CD4-positive, alpha-beta T cell treated with Interleukin-10 for 1 hour (primary cell): ENCODE measurements at places on chromosomes 1 and 21.

- DNase-seq = no peak
These were observed 16.5 kb downstream of the ADAM30 start for GRCh38 chr1:119879510-119880434.

- DNase-seq = no peak
These were observed 20.0 kb downstream of the S100A6 start for GRCh38 chr1:153515504-153516394.

GRCh38 chr1:227791425-227792143, 23.9 kb upstream of the PRSS38 start:
- no peak for DNase-seq

DNA sequence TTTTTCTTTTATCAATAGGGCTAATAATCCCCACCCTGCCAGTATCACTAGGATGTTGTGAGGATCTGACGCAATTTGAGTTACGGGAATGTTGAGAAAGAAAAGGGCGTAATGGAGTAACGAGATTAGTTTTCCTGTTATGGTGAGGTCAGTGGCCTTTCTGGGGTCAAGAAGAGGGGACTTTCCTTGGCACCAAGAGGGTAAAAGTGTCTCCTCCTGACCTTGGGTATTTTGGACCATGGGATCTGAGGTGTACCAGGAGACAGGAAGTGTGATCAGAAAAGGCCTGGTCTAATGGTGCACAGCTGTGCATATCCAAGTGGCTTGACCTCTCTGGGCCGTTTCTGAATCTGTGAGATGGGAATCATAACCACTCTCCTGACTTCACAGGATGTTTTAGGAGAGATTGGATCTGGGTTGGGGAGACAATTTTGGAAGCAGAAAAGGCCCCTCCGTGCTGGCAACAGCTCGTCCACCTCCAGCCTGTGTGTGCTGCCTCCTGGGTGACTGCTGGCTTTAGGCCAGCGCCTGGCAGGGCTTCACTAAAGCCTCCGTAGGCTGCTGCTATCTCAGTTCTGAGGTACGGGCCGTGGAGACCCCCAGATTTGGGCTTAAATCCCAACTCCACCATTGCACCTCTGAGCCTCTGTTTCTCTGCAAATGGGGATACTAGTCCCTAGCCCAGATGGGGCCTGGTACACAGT, 37.1 kb downstream of the ALPL start:
- no peak for DNase-seq

DNA sequence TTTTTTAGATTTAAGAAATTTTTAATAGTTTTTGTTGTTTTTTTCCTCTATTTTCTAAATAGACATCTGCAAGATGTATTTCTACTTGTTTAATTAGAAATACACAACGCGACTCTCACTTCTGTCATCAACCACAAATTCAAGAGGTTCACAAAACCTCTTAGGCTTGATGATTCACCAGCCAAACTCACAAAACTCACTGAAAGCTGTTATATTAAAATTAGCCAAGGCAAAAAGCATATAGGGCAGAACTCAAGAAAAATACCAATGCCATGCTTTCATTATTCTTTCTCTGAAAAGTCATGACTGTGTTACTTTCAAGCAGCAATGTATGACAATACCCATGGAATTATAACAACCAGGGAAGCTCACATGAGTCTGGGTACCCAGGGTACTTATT, 487.0 kb upstream of the RGS18 start:
- no peak for DNase-seq

- no peak for DNase-seq
These were observed 237.1 kb downstream of the VAV3 start for GRCh38 chr1:107727866-107728265.

DNA sequence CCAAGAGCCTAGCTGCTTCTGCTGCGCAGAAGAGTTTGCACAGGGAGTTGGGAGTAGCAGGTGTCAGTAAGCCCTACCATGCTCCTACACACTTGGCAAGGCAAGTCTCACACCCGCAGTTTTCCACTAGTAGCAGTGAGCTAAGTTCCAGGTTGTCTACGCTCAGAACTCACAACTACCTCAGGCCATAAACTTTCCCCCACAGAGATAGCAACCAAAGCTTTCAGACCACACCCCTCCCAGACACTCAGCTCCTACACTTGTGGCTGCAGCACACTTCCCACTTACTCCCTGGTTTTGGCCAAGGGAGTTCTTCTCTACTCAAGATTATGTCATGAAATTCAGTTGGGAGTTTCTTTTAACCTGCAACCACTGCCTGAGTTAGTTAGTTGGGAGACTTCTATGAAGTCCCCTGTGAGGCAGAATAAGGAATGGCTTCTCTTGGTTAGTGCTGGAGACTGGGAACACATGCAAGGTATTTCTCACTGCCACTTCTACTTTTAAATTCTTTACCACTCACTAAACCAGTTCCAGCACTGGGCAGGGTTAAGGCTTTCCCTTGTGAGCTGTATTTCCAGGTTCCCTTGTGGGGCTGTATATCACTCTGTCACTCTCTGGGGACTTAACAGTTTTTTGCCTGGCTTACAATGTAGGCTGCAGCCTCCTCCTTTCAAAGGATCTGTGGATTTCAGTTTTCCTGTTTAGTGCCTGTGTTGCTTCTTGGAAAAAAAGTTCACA, 18.3 kb upstream of the MAB21L3 start:
- DNase-seq = no peak

- no peak for DNase-seq
These were observed 98.6 kb downstream of the SIK1 start for GRCh38 chr21:43328185-43328957.

GRCh38 chr1:57164584-57164983, 198.8 kb upstream of the C8B start:
- DNase-seq = no peak

DNA sequence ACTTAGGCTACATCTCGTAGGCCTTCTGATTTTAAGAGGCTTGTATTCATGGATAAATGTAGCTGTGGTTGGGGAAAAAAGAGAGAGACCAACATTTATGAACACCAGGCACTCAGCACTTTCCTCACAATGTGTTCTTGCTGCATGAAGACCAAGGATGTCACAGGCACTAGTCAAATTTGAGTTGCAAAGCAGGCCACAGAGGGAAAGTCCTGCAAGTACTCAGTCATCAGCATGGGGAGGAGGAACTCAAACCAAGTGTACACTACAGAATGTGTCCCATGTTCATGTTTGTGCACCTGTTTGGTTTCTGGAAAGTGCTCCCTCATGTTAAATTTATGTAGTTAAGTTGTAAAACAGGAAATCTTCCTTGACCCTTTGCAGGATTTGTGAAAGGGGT, 8.7 kb upstream of the MAP3K7CL start:
- no peak for DNase-seq

DNA sequence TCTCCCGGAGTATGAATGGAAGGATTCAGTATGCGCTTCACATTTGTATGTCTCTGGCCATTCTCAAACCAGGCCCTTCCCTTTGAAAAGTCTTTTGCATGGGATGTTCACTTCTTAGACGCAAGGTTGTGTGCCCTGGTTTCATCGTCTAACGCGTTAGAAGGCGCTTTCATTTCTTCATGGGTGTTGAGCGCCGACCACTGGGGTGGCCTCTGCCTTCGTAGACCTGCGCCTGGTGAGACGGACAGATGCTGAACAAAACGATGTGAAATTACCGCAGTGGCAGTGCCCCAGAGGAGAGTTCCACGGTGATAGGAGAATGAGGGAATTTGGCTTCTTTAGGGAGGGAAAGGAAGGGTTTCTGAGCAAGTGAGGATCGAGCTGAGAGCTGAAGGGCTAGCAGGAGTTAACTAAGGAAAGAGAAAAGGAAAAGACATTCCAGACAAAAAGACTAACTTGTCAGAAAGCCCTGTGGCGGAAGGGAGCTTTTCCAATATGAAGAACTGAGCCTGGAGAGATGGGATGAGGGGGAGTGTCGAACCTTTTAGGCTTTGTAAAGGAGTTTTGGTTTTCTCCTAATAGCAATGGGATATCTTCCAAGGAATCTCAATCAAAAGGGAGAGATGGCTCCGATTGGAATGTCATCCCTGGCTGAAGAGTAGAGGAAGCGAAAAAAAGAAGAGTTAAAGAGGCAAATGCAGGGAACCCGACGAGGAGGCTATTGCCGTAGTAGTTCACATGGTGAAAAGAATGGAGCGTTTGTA, 951 bp downstream of the GGPS1 start:
- DNase-seq = peak; percentile 68

DNA sequence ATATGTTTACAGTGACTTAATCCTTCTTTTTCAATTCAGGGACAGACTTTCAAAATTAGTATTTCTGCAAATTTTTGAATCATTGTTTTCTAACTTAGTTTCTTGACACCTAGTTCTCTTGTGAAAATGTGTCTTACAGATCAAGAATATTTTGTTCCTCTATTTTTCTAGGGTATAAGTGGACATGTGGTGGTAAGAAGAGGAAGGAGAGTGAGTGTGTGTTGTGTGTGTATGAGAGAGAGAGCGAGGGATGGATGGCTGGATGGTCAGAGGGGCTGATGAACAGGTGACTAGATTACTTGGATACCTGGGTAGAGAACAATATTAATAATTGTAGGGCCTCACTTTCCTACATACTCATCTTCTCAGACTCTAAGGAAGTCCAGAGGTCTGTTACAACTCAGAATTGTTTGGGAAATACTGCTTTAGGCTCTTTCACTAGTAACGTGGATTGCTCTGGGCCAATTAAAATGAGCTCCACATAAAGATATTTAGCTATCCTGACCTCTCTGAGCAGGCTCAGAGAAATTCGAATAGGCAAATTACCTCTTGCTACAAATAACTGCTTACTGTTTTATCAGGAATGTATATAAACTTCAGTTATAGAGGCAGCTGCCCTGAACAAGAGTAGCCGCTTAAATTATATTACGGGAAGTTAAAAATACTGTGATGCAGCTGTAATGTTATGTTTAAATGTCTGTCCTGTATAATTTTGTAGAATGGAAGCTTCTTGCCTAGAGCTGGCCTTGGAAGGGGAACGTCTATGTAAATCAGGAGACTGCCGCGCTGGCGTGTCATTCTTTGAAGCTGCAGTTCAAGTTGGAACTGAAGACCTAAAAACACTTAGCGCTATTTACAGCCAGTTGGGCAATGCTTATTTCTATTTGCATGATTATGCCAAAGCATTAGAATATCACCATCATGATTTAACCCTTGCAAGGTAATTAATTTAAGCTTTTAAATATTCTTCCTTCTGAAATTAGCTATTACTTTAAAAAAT, 19.7 kb downstream of the GPSM2 start:
- DNase-seq = no peak

GRCh38 chr1:63010913-63011660, 227.2 kb downstream of the ATG4C start:
- DNase-seq = no peak

- DNase-seq = no peak
These were observed 9.6 kb upstream of the RNF223 start for GRCh38 chr1:1083416-1084371.

DNA sequence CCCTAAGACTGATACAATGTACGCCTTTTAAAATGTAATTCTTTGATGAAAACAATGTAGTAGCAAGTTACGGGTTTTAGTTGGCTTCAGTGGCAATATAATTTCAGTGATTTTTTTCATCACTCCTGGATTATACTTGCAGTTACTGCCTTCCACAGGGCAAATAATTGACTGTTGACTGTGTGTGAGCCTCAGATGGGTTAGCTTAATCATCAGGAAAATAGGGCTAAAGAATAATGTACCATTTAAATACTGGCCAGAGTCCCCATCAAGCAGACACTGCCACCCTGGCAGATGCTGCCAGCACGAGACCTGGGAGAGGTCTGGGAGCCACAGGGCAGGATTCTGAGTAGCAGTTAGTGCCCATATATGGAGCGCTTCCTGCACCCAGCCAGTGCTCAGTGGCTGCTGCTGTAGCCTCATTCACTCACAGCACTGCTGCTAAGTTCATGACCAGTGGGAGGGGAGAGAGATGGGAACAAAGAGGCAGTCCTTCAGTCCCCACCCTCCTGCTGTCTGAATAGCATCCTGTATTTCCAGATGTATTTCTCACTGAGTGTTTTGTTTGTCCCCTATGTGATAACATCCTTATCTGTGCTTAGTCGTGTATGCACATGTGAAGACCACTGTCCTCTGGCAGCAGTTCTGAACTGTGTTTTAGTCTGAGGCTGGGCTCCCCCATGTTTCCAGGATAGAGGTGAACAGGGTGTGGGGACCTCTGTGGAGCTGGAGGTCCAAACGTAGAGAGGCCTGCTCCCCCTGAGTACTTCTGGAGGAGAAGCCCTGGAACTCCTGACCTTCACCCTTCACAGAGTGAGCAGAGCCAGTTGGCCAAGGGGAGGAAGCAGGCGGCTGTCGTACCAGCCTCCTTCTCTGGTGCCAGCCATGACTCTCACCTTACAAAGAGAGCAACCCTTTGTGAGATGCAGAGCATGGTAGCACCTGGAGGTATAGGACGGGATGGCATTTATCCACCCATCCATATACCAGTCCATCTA, 80.4 kb downstream of the ADARB1 start:
- DNase-seq = peak; percentile 51

DNA sequence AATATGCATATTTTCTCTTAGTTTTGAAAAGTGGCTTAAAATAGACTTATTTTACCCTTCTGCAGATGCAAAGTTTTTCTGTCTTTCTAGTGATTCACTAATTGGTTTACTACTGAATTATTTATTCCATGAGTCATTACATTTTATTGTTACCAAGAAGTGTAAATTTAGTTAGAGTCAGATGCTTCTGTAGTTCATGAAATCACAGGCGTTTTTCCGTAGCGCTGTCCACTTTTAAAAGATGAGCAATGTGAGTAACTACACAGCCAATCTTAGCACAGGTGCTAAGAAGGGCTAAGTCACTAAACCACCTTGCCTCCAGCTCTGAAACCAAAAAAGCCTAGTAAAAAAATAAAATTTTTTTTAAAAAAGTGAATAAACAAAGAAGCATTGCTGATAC, 24.7 kb downstream of the RGS13 start:
- no peak for DNase-seq

DNA sequence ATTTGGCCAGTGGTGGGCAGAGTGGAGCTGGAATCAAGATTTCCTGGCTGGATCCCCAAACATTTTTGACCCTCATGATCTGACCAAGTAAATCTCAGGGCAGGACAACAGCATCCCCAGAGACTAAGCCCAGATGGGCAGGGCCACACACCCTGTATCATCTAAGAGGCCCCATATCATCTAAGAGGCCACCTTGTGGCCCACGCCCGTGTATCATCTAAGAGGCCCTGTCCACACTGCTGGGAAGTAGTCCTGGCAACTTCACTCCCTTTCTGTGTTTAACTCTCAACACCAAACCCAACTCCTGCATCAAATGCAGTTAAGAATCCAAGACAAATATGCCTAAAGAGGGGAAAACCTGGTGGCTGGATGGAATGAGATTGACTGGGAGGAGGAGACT, 81.6 kb upstream of the SSX2IP start:
- DNase-seq = no peak

DNA sequence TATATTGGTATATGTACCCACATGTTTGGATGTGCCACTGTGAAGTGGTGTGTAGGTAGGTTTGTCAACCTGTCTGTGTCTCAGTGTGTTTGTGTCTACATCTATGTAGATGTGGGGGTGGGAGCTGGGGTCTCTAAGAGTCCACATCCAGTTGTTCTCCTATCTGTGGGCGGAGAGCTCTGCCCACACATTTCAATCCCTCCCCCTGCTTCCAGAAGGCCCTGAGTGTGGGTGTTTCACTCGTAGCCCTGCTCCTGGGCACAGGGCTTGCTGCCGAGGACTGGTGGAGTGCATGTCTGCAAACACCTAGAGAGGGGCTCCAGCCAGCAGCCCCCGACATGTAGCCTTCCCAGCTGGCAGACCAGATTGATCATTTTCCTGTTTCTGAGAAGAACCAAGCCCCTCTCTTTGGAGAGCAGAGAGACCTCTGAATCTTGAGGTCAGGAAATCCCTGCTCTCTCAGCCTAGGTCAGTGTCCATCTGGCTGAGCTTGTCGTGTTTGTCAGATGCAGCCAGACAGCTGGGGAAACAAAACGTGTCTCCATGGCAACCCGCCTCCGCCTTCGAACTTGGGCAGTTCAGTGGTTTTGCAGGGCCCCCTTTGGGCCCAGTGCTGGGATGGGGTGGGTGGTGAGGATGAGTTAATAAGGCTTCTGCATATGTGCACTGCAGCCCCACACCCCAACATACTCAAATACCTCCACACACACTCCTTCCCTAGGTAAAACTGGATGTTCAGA, 31.2 kb upstream of the SYNC start:
- DNase-seq = no peak
